ENCODE measurements at places on chromosomes 4 and X.

DNA sequence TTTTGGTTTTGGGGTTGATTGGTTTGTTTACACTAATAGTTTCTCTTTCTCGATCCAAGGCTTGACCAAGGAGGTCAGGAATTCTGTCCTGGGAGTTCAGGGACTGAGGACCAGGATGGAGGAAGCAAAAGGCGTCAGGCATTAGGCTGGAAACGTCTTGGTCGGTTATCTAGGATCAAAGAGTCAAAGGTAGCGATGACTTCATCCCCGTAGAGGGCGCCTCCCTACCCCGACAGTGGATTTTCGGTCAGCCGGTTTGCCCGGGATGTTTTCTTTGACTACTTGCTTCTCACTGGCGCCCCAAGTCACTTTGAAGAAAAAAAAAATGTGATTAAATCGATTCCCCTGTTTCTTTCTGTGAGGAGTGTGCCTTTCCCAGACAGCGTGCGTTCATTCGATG, 980 bp upstream of the FHDC1 start:
- no peak for DNase-seq

GRCh38 chrX:113728937-113729336, 854.9 kb upstream of the HTR2C start:
- no peak for DNase-seq

DNA sequence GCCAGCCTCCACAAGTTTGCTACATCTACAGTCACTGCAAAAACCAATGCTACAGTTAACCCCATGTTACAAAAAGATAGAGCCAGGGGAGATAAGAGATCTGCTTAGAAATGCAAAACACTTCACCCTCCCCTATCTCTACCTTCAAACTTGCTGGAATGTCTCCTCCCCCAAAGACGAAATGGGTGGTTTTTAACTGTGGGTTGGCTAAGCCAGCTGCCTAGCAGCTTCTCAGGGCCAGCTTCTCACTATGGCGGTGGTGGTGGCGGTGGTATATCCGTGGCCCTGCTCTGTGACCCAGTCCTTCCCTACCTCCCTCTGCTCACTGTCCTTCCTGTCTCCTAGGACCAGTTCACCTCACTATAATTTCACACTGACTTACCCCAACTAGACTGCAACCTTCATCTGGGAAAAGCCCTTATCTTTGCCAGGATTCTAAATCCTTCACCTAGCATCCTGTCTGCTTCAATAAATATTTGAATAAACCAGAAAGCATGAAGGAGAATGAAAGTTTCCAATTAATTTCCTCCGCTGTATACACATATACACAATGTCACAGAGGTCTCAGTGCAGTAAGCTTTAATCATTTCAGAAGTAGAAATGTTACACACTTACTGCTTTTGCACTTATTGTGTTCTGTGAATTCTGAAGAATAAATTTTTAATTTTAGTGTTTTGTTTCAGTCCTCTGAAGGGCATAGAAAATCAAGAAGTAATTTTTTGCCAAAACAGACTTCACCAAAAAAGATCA, 46.3 kb downstream of the SH3KBP1 start:
- DNase-seq: no peak

DNA sequence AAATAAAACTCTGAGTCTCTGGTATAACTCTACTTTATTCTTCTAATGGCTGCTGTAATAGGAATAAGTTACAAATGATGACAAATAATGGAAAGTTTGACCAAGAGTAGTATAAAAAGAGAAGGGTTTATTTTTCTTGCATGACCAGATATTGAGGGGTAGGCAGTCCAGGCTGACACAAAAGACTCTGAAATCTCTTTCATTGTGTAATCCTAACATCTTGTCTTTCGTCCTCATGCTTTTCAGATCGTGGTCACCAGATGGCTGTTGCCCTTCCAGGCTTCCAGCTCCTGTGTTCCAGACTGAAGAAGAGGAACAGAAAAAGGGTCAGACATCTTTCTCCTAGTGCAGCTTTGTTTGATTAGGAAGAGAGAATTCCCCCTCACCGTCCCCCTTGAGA, 176.9 kb upstream of the GK2 start:
- no peak for DNase-seq

DNA sequence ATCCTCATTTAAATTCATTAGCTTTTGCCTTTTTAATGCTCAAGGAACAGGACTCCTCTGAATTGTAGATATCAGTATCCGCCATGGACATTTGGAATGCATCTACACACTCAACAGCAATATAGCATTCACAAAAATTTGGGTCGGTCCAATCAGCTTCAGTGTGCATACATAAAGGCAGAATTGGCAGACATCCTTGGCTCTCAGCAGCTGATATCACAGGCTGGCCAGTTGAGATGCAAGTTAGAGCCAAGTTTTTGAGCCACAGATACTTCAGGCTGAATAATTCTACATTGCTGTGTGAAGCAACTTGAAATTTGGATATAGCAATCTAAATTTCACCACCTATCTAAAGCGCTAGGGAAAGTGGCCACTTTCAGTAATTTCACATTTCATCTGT, 821.1 kb downstream of the PCDH19 start:
- DNase-seq: no peak

GRCh38 chrX:7372825-7373525, 225.0 kb upstream of the PUDP start:
- no peak for DNase-seq
